ENCODE measurements at places on chromosomes 1 and 21.

- no peak for DNase-seq
These were observed 428.4 kb upstream of the B3GALT2 start for GRCh38 chr1:193614817-193615216.

DNA sequence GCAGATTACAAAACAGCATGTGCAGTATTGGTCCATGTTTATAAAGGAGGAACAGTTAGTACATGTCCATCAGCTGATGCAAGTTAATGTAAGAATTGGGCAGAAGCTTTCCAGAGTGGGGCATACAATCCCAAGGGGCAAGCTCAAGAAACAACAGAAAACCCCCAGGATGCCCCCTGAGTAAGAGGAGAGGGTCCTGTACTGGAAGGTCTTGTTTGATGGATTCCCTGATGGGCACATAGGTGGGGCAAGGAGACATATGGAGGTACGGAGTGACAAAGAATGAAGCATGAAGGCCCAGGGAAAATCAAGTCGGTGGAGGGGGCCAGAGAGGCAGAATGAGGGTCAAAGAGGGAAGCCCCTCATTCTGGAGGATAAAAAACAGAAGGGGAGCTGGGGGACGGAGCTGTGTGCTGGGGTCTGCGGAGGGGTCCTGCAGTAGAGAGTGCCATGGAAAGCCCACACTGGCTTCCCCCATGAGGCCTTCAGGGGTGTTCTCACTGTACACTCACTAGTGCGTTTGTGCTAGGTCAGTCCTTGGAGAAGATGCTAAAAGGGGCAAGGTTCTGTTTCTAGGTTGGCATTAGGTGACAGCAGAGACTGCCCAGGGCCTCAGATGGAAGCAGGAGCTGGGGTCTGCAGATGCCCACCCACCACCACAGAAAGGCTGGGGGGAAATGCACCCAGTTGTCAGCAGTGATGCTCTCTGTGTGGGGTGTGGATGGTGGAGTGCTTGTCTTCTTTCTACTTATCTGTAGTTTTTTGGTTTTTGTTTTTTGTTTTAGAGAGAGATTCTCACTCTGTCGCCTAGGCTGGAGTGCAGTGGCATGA is 12.5 kb upstream of the MATN1 start:
- no peak for DNase-seq

DNA sequence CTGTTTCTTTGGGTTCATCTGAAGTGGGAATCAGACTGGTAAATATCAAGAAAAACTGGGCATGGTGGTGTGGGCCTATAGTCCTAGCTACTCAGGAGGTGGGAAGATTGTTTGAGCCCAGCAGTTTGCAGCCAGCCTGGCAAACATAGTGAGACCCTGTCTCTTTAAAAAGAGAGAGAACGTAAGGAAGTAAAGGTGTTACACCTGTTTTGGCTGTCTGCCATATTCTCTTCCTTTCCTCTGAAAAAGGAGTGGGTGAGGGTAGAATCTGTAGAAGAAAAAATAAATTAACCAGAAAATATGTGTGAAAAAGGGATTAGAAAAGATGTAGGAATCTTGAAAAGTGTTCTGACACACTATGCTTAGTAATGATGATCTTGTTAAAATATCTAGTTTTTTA is 20.0 kb downstream of the AHCYL1 start:
- no peak for DNase-seq

DNA sequence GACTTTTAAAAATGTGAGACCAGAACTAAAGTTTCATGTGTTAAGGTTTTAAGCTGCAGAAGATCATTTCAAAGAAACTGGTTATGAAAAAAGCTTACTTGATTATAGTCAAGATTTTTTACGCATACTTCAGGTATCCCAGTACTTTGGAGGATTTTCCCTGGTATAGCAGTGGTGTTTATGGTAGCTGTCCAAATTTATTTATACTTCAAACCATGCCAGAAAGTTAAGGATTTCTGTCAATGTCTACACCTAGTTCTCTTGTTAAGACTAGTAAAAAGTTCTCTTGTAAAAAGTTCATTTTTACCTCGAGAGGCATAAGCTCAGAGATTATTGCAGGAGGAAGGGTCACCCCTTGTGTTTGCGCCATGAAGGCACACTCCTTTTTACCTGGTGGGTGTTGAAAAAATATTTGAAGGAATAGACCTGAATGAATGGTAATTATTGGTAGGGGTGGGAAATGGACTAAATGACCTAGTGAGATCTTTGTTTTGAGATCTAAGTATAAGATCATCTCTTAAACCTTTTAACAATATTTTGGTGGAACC is 2.8 kb downstream of the DYRK1A start:
- DNase-seq: no peak

DNA sequence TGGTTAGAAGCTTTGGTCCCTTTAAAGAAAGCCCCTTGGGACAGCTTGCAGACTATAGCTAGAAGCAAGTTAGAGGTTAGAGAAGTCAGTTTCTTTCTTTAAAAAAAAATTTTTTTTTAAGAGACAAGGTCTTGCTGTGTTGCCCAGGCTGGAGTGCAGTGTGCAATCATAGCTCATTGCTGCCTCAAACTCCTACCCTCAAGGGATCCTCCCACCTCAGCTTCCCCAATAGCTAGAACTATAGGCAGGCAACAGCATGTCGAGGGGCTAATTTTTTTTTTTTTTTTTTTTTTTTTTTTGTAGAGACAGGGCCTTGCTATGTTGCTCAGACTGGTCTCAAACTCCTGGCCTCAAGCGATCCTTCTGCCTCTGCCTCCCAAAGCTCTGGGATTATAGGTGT is 44.2 kb upstream of the ZNF326 start:
- no peak for DNase-seq

DNA sequence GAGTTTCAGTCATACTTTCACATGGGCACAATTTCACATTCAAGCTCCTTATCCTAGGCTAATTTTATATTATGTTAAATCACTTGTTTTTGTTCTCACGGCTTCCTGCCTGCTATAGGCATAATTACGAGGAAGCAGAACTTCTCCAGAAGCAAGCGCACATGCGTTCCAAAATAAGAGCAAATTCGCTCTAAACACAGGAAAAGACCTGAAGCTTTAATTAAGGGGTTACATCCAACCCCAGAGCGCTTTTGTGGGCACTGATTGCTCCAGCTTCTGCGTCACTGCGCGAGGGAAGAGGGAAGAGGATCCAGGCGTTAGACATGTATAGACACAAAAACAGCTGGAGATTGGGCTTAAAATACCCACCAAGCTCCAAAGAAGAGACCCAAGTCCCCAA is at the start of gene CORT:
Gene CORT (plus strand): TSS at position 281 of the 400 bp plus-strand sequence. CDS start 193 bp downstream, outside the sequence.
- no peak for DNase-seq

DNA sequence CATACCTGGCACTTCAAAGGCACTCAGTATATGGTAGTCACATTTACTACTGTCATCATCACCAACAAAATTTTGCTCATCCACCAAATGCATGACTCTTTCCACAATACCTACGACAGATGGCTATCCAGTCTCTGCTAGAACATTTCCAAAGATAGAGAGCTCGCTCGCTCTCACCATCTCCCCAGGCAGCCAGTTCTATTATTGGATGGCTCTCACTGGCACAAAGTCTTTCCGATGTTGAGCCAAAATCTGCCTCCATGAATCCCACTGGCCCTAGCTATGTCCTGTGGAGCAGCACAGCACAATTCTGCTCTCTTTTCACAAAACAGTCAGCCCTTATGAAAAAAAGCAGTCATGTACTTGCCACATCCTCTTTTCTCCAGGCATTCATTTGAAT is 102.1 kb downstream of the DAB1 start:
- no peak for DNase-seq

GRCh38 chr21:29637553-29637952 is 302.2 kb downstream of the GRIK1 start:
- no peak for DNase-seq

GRCh38 chr21:18411565-18411964 is 8.0 kb upstream of the TMPRSS15 start:
- no peak for DNase-seq

DNA sequence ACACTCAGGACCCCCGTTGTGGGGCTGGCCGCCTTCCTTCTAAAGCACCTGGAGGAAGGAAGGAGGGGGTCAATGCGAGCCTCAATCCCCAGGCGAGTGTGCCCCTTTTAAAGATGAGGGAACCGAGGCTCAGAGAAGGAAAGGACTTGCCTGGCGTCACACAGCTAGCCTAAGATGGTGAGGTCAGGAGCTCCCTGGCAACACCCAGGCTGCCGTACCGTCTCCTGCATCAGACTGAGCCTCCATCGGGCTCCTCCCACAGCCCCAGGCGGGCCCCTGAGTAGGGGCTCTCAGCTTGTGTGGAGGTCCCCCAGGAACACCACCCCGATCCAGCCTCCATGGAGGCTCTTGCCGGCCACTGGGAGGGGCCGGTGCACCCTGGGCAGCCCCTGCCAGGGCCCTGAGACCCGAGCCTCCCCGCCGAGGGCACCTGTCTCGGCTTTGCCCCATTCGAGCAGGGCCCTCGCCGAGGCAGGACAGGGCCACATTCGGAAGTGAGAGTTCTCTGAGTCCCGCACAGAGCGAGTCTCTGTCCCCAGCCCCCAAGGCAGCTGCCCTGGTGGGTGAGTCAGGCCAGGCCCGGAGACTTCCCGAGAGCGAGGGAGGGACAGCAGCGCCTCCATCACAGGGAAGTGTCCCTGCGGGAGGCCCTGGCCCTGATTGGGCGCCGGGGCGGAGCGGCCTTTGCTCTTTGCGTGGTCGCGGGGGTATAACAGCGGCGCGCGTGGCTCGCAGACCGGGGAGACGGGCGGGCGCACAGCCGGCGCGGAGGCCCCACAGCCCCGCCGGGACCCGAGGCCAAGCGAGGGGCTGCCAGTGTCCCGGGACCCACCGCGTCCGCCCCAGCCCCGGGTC is at the start of gene AIRE:
Gene AIRE (plus strand): TSS at position 739 of the 855 bp plus-strand sequence. CDS start 131 bp downstream, outside the sequence.
- DNase-seq: no peak

DNA sequence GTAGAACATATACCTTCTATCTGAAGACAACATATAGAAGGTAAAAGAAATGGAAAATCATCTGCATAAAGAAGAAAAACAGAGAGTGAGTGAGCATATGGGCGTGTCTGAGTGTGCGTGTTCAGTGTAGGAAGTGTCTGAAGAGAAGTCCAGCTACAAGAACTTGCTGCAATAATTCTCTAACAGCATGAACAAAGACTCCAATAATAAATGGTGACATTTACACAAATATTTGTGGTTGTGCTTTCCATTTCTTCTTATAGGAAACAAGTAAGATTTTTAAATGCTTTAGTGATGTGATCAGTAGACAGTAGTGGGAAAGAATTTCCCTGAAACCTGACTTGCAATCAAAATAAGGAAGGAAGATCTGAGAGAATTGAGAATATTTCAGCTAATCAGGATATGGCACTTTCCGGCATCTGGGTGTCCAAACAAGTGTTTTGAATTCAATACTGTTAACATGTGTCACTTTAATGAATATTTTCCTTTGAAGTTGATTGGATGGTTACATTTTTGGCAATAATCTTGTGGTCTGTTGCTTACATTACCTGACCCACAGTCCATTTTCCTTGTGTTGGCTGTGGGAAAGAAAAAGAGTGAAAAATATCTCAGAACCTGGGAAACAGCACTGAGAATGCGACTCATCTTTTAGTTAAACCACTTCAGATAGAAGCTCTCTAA is 154.0 kb downstream of the TGFB2 start:
- DNase-seq: no peak

GRCh38 chr1:215719552-215719951 is 152.4 kb downstream of the KCTD3 start:
- no peak for DNase-seq

GRCh38 chr1:37949524-37950152 is 2.8 kb upstream of the INPP5B start:
- no peak for DNase-seq

DNA sequence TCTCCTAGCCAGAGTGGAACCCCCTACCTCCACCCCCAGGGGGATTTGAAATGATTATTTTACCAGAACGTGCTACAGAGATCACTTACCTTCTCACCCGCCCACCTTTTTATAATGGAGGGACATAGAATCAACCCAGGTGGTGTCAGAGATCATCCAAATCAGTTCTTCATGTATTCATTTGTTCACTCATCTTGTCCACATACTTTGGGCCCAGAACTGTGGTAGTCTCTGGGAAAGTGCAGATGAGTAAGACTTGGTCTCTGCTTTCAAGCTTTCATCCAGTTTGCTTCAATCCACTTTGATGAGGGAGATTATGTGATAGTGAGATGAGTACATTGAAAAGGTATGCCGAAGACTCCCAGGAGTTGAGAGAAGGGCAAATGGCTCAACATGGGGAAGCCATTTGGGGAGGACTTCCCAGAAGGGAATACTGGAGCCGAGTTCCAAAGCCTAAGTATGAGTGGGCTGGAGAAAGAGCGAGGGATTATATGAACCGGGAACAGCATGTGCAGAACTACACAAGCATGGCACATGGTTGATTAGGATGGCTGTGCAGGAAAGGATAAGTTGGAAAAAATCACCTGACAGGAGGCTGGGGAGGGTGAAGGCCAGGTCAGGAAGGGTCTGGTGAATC is 1.9 kb downstream of the FGGY start:
- no peak for DNase-seq

- DNase-seq: no peak
These were observed 6.4 kb downstream of the XCL1 start for GRCh38 chr1:168582688-168583336.

- DNase-seq: no peak
These were observed 31.2 kb downstream of the PCSK9 start for GRCh38 chr1:55070293-55071164.

- no peak for DNase-seq
These were observed 56.1 kb upstream of the TLR5 start for GRCh38 chr1:223199094-223199647.

GRCh38 chr1:31029026-31029425 is 36.5 kb downstream of the PUM1 start:
- no peak for DNase-seq
